ENCODE measurements at places on chromosomes 5 and 9. TPM values are rescaled to one million over a fixed set of nuclear protein-coding genes. Genes with fewer than 3 reads are reported as not detected.
A peak's percentile ranks its signal among the peaks of the same experiment; 100 is the strongest.

- H3K27me3 ChIP-seq, result peaks cover 36% of the 10 kb centered on the region
- peaks cover 3% of the 10 kb centered on the region for H3K4me1 ChIP-seq
- H3K27ac ChIP-seq, result no peak overlapping the region
- DNase-seq, result no peak
- H3K4me3 ChIP-seq, result no peak overlapping the region
Measured at GRCh38 chr5:146967646-146968045, 89.1 kb upstream of the PPP2R2B start.

DNA sequence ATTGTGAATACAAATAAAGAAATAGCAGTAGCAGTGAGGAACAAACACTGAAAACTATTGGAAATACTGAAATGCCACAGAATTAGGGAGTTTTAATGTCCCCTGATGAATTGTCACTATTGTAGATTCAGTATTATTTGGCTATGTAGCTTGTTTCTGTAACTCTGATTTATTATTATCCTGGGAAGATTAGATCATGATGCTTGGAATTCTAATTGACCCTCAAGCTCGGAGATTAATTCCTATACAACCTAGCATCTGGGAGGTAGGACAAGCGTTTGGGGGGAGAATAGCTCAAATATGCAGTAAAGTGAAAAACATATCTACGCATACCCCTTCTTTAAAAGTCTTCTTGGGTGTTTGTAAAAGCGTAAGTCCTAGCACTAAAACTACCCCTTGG is 15.1 kb upstream of the MAN2A1 start:
- H3K27ac ChIP-seq, result no peak overlapping the region
- no peaks in the 10 kb centered on the region for H3K27me3 ChIP-seq
- peaks cover 17% of the 10 kb centered on the region for H3K4me1 ChIP-seq

DNA sequence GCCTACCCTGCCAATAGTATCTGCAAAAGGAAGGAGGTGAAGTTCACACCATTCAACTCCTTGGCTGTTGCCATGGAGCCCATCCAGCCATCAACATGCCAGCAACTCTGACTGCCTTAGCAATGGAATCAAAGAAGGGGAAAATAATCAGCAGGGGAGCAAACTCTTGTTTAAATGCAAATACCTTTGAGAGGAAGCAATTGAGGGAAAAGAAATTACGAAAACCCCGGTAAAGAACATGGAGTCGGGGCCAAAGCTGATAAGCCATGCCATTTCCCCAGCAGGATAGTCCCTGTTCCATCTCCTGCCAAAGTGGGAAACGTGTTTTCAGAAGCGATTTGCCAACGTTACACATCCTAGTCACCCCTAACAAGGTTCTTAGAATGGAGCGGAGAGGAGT is 69.0 kb downstream of the MFAP3 start:
- H3K4me3 ChIP-seq, result no peak overlapping the region
- DNase-seq, result peak; percentile 34
- H3K4me1 ChIP-seq, result no peaks in the 10 kb centered on the region
- no peak overlapping the region for H3K27ac ChIP-seq

GRCh38 chr9:10331157-10331556 is 281.6 kb downstream of the PTPRD start:
- no peaks in the 10 kb centered on the region for H3K4me1 ChIP-seq
- no peaks in the 10 kb centered on the region for H3K27me3 ChIP-seq
- no peak overlapping the region for H3K4me3 ChIP-seq
- DNase-seq, result no peak

The FAM81B gene
- total RNA-seq, result not detected

- H3K27me3 ChIP-seq, result no peaks in the 10 kb centered on the region
Measured at GRCh38 chr5:110366716-110367115, 359.8 kb downstream of the TMEM232 start.

- no peaks in the 10 kb centered on the region for H3K36me3 ChIP-seq
- H3K27ac ChIP-seq, result no peak overlapping the region
- no peak overlapping the region for H3K4me3 ChIP-seq
Measured at GRCh38 chr9:132367613-132368313, 13.0 kb upstream of the SETX start.

DNA sequence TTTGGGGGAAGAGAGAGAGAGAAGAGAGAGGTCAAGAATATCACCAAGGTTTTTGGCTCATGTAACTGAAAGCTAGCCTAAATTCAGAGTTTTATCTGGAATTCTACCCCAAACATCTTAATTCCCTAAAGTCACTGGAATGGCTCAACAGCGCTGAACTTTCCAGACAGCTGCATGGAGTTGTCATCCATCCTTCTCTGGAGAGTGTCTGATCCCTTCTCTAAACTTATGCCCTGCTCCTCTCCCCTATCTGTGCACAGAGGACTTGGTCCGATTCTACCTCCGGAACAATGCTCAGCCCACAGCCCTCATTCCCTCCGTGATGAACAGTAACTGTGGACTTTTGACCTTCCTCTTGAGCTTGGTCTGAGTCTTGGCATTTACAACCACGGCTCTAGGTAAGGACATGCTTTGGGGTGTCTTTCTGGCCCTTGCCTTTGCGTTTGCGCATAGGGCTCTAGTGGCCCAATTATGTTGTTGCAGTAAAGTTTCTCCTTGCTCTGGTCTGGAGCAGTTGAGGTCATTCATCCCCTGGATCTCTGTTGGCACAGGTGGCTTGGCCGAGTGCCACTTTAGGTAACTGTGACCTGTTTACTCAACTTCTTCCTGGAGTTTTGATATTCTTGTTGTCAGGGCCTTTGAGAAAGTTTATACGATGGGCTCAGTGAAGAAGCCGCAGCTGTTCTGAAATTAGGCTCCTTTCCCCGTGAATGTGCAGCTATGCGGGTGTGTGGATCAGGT is 18.3 kb upstream of the CD180 start:
- H3K36me3 ChIP-seq, result no peaks in the 10 kb centered on the region
- H3K4me3 ChIP-seq, result no peak overlapping the region
- DNase-seq, result no peak
- no peak overlapping the region for H3K27ac ChIP-seq
- H3K4me1 ChIP-seq, result no peaks in the 10 kb centered on the region

DNA sequence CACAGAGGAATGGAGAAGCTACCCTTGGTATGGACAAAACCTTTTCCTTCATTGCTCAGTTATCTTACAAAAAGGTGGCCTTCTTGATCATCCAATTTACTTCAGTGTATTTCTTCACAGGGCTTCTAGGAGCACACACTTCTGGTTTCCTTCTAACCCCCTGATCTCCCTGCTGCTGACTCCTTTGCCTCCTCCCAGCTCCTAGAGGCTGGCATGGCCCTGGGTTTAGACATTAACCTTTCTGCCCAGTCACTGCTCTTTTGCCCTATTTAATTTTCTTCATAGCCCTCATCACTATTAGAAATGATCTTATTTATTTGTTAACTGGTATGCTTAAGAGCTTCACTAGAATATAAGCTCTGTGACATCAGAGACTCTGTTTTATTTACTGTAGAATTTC is 63.2 kb downstream of the ANKRD55 start:
- H3K27ac ChIP-seq, result no peak overlapping the region
- DNase-seq, result no peak
- peaks cover 7% of the 10 kb centered on the region for H3K4me1 ChIP-seq
- no peaks in the 10 kb centered on the region for H3K27me3 ChIP-seq
- no peaks in the 10 kb centered on the region for H3K36me3 ChIP-seq
- H3K4me3 ChIP-seq, result no peak overlapping the region

- H3K4me1 ChIP-seq, result no peaks in the 10 kb centered on the region
- H3K27ac ChIP-seq, result no peak overlapping the region
- H3K36me3 ChIP-seq, result no peaks in the 10 kb centered on the region
- peaks cover 7% of the 10 kb centered on the region for H3K27me3 ChIP-seq
Measured at GRCh38 chr5:55021821-55022220, 2.2 kb upstream of the GZMK start.

GRCh38 chr5:5327126-5327525 is 95.4 kb upstream of the ICE1 start:
- no peaks in the 10 kb centered on the region for H3K36me3 ChIP-seq
- H3K27me3 ChIP-seq, result no peaks in the 10 kb centered on the region
- H3K4me1 ChIP-seq, result peaks cover 15% of the 10 kb centered on the region
- H3K4me3 ChIP-seq, result no peak overlapping the region

GRCh38 chr5:149616727-149617285 is 35.5 kb downstream of the ARHGEF37 start:
- no peaks in the 10 kb centered on the region for H3K27me3 ChIP-seq
- H3K4me1 ChIP-seq, result no peaks in the 10 kb centered on the region
- DNase-seq, result no peak

GRCh38 chr5:138721979-138722378 is 31.2 kb upstream of the CTNNA1 start:
- no peak overlapping the region for H3K27ac ChIP-seq
- H3K4me1 ChIP-seq, result peaks cover 29% of the 10 kb centered on the region
- H3K27me3 ChIP-seq, result no peaks in the 10 kb centered on the region

- no peak for DNase-seq
- no peak overlapping the region for H3K4me3 ChIP-seq
- peaks cover 29% of the 10 kb centered on the region for H3K36me3 ChIP-seq
- H3K27ac ChIP-seq, result no peak overlapping the region
Measured at GRCh38 chr9:106929471-106930177, 66.7 kb downstream of the ZNF462 start.

The KDM4C gene
- 4.8 TPM for total RNA-seq

GRCh38 chr9:121576281-121577075 is 75.0 kb upstream of the DAB2IP start:
- no peak for DNase-seq
- no peak overlapping the region for H3K27ac ChIP-seq
- no peaks in the 10 kb centered on the region for H3K36me3 ChIP-seq
- H3K27me3 ChIP-seq, result no peaks in the 10 kb centered on the region
- H3K4me3 ChIP-seq, result no peak overlapping the region

The IGFBPL1 gene
- 0.96 TPM for total RNA-seq

DNA sequence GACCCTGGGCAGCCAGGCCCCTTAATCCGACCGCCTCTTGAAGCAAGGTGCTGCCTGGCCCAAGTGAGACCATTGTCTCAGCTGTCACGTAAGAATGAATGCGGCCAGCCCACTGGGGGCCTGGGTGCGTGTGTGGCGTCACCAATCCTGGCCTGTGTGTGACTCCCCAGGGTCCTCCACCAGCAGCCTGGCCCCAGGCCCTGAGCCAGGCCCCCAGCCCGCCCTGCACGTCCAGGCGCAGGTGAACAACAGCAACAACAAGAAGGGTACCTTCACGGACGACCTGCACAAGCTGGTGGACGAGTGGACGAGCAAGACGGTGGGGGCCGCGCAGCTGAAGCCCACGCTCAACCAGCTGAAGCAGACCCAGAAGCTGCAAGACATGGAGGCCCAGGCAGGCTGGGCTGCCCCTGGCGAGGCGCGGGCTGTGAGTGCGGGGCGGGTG is 124.2 kb downstream of the WNK2 start:
- no peak for DNase-seq
- H3K4me3 ChIP-seq, result no peak overlapping the region

The TMEM161B gene
- 20.7 TPM for total RNA-seq

The SLU7 gene
- total RNA-seq, result 37.4 TPM

The PDE6A gene
- 0.39 TPM for total RNA-seq

The IL17B gene
- not detected for total RNA-seq

GRCh38 chr9:109254317-109254716 is 66.5 kb downstream of the EPB41L4B start:
- H3K27me3 ChIP-seq, result no peaks in the 10 kb centered on the region
- no peak for DNase-seq
- H3K4me3 ChIP-seq, result no peak overlapping the region
- no peak overlapping the region for H3K27ac ChIP-seq
- H3K36me3 ChIP-seq, result no peaks in the 10 kb centered on the region

The ZFP2 gene
- 0.24 TPM for total RNA-seq

GRCh38 chr5:88130211-88130815 is 138.3 kb downstream of the TMEM161B start:
- H3K27me3 ChIP-seq, result no peaks in the 10 kb centered on the region
- H3K36me3 ChIP-seq, result no peaks in the 10 kb centered on the region
- H3K27ac ChIP-seq, result no peak overlapping the region
- no peak for DNase-seq
- no peak overlapping the region for H3K4me3 ChIP-seq

GRCh38 chr9:80086386-80086785 is 514.6 kb downstream of the TLE4 start:
- no peak overlapping the region for H3K4me3 ChIP-seq
- no peak overlapping the region for H3K27ac ChIP-seq
- no peak for DNase-seq
- no peaks in the 10 kb centered on the region for H3K36me3 ChIP-seq
- no peaks in the 10 kb centered on the region for H3K27me3 ChIP-seq

GRCh38 chr5:138702166-138703077 is 50.8 kb upstream of the CTNNA1 start:
- no peak overlapping the region for H3K4me3 ChIP-seq
- no peaks in the 10 kb centered on the region for H3K4me1 ChIP-seq
- no peaks in the 10 kb centered on the region for H3K36me3 ChIP-seq
- no peaks in the 10 kb centered on the region for H3K27me3 ChIP-seq

DNA sequence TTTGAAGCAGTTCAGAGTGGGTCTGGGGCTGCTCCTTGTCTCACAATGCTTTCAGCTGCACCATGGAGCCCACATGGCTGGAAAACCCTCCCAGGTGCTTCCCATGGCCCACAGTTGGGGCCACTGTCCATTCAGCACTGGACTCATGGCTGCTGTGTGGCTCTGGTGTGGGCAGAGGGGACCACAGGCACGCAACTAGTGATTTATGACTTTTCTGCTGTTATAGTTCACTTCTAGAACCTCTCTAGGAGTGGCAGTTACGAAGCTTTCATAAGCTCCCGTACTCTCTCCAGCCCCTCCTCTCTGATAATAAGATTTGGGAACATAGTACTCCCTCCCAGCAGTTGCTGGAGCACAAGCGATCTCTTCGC is 29.0 kb downstream of the GLRA1 start:
- no peak overlapping the region for H3K4me3 ChIP-seq
- no peaks in the 10 kb centered on the region for H3K27me3 ChIP-seq
- H3K4me1 ChIP-seq, result peaks cover 27% of the 10 kb centered on the region
- no peak for DNase-seq

DNA sequence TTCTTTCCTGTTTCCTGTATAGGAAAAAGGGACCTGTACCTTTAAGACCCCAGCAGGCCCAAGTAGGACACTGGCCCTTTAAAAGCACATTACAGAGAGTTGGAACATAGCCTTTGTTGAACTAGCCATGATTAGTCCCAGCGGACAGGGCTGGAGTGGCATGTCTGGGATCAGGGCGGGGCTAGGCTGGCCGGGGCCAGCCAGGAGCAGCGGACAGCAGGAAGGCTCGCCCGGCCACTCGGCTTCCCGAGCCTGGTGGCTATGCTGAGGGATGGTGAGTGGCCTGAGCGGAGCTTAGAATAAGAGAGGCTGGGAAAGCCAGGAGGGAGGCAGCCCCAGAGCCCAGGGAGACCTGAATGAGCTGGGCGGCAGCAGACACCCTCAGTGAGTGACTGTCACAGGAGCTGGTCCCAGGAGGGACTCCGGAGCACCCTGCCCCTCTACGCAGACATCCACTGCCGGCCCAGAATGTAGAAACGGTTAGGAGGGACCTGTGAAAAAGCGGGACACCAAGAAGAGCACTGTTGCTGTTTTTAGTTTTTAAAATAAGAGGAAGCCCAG is 92.1 kb downstream of the DAB2IP start:
- DNase-seq, result no peak
- H3K27ac ChIP-seq, result no peak overlapping the region
- H3K36me3 ChIP-seq, result no peaks in the 10 kb centered on the region

DNA sequence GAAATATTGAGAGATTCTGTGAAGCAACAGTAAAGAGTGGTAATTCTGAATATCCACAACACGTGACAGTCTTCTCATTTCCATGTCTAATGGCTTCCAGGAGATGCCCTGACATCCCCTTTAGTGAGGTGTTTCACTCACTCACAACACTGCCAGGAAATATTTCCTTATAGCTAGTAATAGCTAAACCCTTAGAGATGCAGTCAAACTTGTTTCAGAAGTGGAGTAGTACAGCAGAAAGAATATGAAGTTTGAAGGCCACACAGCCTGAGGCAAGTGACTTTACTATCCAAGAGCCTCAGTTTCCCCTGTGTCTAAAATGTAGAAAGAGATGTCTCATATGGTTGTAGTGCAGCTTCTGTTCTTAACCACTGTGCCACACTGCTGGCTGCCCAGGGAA is 139.2 kb downstream of the CDK5RAP2 start:
- H3K27ac ChIP-seq, result no peak overlapping the region
- DNase-seq, result no peak
- peaks cover 55% of the 10 kb centered on the region for H3K36me3 ChIP-seq
- H3K4me3 ChIP-seq, result no peak overlapping the region

The CCL27 gene
- total RNA-seq, result not detected
